Stimulated activated CD8-positive, alpha-beta memory T cell treated with anti-CD3 and anti-CD28 coated beads, Interleukin-4, amount 100 ng/mL, for 1 hour (primary cell): ENCODE measurements at places on chromosomes 4 and X.

DNA sequence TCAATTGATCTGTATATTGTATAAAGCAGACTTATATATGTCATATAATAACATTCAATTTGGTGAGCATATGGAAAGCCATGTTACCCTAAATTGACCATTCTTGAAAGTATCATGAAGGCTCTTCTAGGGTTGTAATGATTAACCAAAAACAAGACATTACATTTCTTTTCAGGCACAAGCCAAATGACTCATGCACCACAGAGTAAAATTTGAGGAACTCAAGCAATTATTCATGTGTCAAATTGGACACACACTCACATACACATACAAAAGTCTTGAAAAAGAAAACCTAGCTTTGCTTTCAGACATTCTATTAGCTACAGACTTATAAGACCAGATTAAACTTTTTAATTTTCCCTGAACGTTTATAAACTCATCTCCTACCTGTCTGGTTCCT lies 146.5 kb upstream of the PCDH18 start:
- DNase-seq, result no peak

DNA sequence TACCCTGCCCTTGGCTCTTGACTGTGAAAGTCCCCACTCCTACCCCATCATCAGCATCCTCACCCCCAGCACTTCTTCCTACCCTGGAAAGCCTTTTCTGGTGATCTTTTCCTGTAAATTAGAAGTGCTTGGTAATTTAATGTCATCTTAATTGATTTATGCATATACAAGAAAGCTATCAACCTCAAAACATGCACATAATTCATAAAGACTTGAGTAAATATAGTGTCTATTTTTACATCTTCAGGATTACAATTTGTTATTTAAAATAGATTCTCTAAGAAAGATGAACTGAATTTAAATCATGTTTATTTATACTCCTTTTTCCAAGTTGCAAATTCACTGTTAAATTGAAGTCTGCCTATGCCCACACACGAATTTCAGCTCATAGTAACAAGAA lies 36.0 kb upstream of the EXOC1L start:
- no peak for DNase-seq

- DNase-seq, result no peak
These were observed 883 bp upstream of the PPM1K start for GRCh38 chr4:88285235-88285653.

GRCh38 chrX:125203737-125204578 lies 115.7 kb upstream of the TEX13C start:
- DNase-seq, result no peak

DNA sequence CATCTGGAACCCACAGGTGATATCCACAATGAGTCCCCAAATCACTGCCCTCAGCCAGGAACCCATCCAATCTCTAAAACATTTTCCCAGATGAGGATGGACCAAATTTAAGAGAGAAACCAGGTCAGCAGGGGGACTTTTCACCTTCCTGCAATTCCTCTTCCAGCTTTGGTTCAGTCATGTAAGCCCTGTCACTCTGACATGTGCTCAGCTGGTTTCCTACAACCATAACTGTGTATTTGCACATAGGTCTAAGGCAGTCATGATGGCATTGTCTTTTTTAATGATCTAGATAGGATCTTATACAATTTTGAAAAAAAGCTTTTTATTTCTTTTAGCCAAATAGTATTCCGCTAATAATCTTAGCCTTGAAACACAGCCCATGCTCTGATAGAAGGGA lies 6.5 kb downstream of the CXXC4 start:
- DNase-seq, result no peak

DNA sequence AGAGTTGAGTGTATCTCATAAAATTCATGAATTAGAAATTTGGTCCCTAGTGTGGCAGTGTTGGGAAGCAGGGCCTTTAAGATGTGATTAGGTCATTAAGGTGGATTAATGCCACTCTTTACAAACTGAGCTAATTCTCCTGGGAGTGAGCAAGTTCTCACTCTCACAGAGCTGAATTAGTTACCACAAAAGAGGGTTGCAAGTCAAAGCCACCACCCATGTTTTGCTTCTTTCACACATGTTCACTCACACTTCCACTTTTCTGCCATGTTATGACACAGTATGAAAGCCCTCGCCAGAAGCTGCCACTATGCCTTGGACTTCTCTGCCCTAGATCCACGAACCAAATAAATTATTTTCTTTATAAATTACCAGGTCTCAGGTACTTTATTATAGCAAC lies 332.1 kb downstream of the ARAP2 start:
- no peak for DNase-seq
